ENCODE measurements at places on chromosomes 7 and 10. TPM values are rescaled to one million over a fixed set of nuclear protein-coding genes. Genes with fewer than 3 reads are reported as not detected.

PTPN20 gene
- not detected for total RNA-seq

ZNF804B gene
- total RNA-seq, result 0.10 TPM

SORCS1 gene
- 3.3 TPM for total RNA-seq

ASCC1 gene
- 33.3 TPM for total RNA-seq

DNA sequence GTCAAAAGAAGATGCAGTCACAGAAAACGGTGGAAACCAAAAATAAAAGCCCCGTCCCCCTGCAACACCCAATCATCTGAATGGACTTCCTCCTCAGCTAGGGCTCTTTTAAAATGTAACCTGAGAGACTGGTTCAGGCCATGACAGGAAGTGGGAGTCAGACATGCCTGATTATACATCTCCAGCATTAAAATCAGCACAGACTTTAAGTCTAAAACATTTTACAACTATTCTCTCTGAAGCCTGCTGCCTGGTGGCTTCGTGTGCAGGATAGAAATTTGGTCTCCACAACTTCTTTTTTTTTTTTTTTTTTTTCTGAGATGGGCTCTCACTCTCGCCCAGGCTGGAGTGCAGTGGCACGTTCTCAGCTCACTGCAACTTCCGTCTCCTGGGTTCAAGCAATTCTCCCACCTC, 30.3 kb downstream of the HACD1 start:
- no peaks in the 10 kb centered on the region for H3K4me1 ChIP-seq
- H3K4me3 ChIP-seq, result no peak overlapping the region
- no peak for DNase-seq

- no peak overlapping the region for H3K27ac ChIP-seq
- no peaks in the 10 kb centered on the region for H3K27me3 ChIP-seq
- no peaks in the 10 kb centered on the region for H3K4me1 ChIP-seq
- DNase-seq, result no peak
- H3K36me3 ChIP-seq, result no peaks in the 10 kb centered on the region
Measured at GRCh38 chr7:143463556-143463955, 14.1 kb upstream of the TAS2R41 start.

GRCh38 chr10:26860102-26860442, 686 bp downstream of the ABI1 start:
- H3K4me1 ChIP-seq, result peaks cover 15% of the 10 kb centered on the region
- peaks cover 3% of the 10 kb centered on the region for H3K27me3 ChIP-seq
- DNase-seq, result peak; percentile 71
- peak overlapping the region; percentile 96 for H3K4me3 ChIP-seq
- H3K36me3 ChIP-seq, result no peaks in the 10 kb centered on the region
- peak overlapping the region; percentile 87 for H3K27ac ChIP-seq

DNA sequence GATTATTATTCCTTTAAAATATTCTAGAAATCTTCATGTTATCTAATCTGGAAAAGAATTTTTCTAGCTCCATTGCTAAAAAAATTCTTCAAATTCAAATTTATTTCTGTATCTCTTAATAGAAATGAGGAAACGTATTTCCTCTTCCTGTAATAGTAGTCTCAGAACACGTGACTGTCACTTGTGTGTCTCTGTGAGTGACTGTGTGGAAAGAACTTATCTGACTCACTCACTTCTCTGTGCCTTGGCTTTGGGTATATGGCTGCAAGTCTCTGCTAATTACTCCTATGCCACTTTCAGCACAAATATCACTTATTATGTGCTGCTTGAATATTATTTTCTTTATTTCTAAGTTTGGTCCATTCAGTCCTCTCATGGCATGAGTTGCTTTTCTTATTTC, 132.7 kb downstream of the CNTNAP2 start:
- peaks cover 15% of the 10 kb centered on the region for H3K27me3 ChIP-seq
- H3K27ac ChIP-seq, result no peak overlapping the region
- H3K4me1 ChIP-seq, result peaks cover 6% of the 10 kb centered on the region
- no peaks in the 10 kb centered on the region for H3K36me3 ChIP-seq
